ENCODE measurements at places on chromosomes 12 and 14.
A peak's percentile ranks its signal among the peaks of the same experiment; 100 is the strongest.

- no peak for DNase-seq
These were observed 195.6 kb upstream of the FLRT2 start for GRCh38 chr14:85334316-85334715.

DNA sequence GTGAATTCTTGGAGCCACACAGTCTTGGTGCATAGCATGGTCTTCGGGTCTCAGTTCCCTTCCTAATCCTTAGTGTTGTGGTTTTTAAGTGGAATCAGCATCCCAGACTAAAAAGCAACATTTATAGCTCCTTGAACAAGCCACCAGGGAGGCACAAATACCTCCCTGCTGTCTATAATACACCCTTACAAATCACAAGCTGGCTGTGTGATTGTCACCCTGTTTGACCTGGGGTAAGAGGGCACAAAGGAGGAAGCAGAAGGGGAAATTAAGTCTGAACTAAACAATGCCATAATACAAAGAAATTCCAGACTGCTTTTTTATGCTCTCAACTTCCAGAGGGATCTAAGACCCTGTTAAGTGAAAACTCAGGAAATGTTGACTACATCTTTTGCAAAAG is 7.7 kb upstream of the MMP19 start:
- peak; percentile 5 for DNase-seq

- DNase-seq = peak; percentile 80
These were observed 19.9 kb downstream of the CCND2 start for GRCh38 chr12:4293299-4293965.

DNA sequence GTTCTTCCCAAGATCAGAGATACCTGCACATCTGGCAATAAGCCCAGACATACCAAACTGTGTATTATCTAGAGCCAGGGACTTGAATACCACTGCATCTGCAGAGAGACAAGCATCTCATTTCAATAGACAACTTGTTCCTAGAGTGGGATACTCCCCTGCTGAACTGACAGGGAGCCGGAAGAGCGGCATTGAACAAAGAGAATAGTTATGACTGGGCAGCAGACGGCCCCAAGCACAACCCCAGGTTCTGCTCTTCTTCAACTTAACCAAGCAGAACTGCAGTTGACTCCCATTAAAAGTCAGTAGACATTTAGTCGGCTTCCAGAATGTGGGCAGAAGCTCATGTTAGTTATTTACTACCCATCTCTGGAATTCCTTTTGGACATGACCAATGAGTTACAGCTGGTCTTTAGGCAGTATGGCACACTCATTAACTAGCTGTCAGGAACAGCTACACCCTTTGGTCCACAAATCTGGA is 112.9 kb downstream of the HMGA2 start:
- no peak for DNase-seq

- peak; percentile 91 for DNase-seq
These were observed 4.9 kb downstream of the ZBTB39 start for GRCh38 chr12:57001448-57001906.

DNA sequence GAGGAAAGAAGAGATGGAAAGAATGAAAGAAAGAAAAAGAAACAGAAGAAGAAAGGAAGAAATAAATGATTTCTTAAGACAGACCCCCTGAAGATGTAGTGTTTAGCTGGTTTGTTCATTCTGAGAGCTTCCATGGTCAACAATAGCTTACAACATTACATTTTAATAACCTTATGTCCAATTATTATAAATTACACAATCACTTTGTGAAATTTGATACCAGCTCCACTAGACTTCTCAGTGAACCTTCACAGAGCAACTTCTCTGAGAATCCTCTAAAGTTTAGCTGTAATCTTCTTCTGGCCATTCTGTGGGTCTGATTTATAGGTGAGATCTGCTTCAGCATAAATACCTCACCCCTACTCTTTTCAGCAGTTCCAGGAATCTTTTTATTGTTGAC is 27.9 kb downstream of the SIX1 start:
- DNase-seq = no peak

- no peak for DNase-seq
These were observed 58.1 kb upstream of the CCND2 start for GRCh38 chr12:4215229-4216186.

DNA sequence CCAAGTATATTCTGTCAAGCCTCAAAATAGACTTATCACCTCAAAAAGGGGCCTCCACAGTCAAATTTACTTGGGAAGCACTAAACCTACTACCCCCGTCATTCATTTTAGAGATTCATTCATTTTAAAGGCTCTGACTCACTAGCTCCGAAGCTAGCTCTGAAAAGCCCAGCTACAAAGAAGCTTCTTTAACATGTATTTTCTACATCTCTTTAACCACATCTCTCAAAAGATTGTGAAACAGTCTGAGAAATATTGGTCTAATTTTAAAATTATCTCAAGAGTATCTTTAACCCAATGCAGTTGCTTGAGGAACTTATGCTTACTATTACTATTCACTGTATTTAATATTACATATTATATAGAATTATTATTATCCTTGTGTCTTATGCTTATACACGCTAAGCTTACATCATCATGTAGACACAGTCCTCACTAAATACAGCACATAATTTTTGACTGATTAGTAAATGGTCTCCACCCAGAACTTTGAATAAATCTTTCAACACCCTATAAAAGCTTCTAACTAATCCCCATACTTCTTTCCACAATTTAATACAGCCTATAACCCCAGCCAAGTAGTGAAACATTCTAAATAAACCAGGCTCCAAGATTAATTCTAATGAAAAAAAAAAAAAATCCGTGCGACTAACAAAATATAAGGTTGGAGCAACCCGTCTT is 7.8 kb downstream of the NT5DC3 start:
- DNase-seq = no peak

- DNase-seq = no peak
These were observed 442.0 kb downstream of the BTG1 start for GRCh38 chr12:91703491-91704283.

GRCh38 chr12:42802785-42803189 is 213.2 kb upstream of the PRICKLE1 start:
- DNase-seq = no peak

- no peak for DNase-seq
These were observed 646 bp upstream of the OR6C4 start for GRCh38 chr12:55548756-55549155.

DNA sequence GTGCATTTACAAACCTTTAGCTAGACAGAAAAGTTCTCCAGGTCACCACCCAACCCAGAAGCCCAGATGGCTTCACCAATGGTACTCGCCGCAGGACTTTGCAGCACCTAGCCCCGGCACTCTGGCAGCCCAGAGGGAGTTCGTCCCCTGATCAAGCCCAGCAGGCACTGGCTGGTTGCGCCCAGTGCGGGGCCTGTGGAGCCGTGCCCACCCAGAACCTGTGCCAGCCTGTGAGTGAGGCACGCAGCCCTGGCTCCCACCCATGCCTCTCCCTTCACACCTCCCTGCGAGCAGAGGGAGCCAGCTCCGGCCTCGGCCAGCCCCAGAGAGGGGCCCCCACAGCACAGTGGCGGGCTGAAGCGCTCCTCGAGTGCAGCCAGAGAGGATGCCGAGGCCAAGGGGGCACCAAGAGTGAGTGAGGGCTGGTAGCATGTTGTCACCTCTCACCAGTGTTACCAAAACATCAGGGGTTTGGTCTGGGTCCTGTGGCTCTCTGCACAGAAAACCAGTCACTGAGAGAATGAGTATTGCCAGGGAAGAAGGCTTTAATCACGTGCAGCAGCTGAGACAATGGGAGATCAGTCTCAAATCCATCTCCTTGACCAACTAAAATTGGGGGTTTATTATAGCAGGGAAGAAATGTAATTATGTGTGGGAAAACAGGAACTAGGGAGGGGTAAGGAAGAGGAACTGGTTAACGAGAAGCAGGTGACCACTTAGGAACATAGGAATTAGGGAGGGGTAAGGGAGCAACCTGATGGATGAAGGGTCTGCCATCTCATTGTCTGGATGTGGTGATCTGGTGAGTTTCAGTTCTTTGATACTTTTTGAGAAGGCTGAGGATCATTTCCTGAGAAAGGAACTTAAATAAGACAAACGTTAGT is 151.3 kb downstream of the NUBPL start:
- DNase-seq = no peak

DNA sequence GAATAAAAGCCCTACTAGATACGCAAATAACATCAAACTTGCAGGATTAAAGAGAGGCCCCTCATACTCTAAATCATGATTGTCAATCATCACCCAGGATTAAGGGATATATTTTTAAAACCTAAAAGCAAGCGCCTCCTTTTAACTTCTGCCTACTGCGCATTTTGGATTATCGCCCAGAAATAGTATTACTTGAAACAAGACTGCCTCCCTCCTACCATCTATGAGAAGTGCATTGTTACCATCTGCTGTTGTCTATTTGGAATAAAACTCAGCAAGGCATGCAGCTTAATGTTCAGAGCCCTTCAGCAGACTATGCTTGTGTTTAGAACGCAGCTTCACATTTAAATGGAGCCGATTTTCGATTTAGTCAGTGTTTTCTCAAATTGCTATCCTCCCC is 79.6 kb downstream of the EXOC5 start:
- DNase-seq = no peak

- DNase-seq = no peak
These were observed 10.0 kb upstream of the TNFAIP2 start for GRCh38 chr14:103113303-103113702.

GRCh38 chr12:71780237-71780822 is 25.7 kb downstream of the RAB21 start:
- DNase-seq = peak; percentile 74

DNA sequence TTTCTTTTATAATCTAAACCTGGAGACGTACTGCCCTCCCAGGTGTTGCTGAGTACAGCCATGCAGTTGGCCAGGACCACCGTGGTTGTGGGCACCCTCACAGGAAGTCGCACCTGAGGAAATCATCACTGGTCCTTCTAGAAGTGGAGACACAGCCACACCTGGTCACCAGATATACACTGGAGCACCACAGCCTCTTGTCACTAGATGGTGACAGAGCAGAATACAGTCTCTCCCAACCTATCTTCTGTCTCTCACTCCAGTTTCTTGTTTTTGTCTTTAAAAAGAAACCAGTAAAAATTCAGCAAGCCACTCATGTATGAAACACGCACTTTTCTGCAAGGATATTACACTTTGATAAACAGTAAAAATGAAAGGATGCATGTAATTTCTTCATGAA is 43.1 kb upstream of the GPHB5 start:
- no peak for DNase-seq

Measured in activated effector memory CD4-positive, alpha-beta T cell treated with anti-CD3 and anti-CD28 coated beads, Interleukin-2, amount 50 U/mL, for 16 hours (primary cell).